ENCODE measurements at places on chromosomes 7 and 10.

DNA sequence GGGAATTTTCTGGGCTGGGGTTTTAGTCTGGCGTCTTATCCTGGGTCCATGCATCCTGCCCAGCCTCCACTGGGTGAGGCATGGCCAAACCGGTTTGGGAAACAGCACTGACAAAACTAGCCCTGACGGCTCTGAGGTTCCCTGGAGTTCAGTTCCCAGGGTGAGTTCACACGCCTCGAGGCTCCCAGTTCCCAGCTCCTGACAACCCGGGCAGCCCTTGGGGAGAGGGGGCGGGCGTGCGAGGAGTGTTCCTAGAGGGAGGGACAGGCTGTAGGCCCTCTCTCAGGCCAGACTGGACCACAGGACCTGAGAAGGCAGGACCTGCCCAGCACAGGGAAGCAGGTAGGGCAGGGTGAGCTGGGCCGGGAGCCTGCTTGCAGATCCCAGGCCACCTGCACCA lies 82.3 kb upstream of the PPIF start:
- no peak for DNase-seq

DNA sequence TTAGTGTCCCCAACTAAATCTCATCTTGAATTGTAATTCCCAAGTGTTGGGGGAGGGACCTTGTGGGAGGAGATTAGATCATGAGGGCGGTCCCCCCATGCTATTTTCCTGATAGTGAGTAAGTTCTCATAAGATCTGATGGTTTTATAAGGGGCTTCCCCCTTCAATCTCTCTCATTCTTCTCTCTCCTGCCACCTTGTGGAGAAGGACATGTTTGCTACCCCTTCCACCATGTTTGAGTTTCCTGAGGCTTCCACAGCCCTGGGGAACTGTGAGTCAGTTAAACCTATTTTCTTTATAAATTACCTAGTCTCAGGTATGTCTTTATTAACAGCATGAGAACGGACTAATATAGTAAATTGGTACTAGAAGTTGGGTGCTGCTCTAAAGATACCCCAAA lies 365.6 kb downstream of the ANKRD7 start:
- DNase-seq = no peak

DNA sequence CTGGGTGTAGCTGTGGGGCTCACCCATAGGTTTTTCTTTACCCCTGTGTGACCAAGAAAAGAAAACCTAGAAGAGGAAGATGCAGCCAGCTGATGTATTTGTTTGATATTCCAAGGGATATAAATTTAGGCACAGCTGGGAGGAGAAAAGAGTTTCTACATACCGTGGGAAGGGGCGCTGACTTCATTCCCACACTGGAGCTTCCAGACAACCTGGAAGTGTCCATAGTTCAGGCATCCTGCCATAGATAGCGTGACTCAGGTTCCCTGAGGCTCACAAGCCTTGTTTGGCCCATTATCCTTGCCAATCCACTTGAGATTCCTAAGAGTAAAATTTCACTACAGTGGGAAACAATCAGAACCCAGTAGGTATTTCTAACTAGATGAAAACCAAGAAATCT lies 371.7 kb upstream of the NRP1 start:
- no peak for DNase-seq

- no peak for DNase-seq
These were observed 96.3 kb downstream of the GNAT3 start for GRCh38 chr7:80415522-80415921.

DNA sequence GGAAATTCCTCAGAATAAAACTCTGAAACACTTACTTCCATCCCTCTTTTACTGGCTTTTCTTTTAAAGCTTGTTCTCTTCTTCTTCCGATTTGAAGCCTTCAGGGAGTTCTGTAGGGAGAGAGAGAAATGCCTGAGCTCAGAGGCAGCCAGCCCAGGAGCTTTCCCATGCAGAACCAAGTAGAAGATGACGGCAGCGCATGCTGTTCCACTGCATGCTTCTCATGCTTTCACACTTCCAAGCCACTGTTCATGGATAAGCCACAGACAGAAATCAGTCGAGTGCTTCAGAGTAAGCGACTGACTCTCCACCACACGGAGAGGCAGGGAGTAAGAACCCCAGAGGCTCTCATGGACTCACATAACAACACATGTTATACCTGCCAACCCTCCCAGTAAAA lies 237.3 kb downstream of the DGKI start:
- DNase-seq = no peak

DNA sequence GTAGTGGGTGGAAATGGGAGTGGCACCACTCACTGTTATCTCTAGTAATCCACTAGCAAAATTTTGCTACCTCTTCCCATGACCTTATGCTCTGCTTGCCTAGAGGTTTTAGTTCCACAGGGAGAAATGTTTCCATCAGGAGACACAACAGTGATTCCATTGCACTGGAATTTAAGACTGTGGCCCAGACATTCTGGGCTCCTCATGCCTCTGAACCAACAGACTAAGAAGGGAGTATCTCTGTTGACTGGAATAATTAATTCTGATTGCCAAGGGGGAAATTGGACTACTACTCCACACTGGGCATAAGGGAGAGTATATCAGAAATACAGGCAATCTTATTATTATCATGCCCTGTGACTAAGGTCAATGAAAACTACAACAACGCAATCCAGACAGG lies 16.2 kb upstream of the BRAF start:
- no peak for DNase-seq

GRCh38 chr7:35900651-35901050 lies 99.8 kb downstream of the SEPTIN7 start:
- DNase-seq = no peak

DNA sequence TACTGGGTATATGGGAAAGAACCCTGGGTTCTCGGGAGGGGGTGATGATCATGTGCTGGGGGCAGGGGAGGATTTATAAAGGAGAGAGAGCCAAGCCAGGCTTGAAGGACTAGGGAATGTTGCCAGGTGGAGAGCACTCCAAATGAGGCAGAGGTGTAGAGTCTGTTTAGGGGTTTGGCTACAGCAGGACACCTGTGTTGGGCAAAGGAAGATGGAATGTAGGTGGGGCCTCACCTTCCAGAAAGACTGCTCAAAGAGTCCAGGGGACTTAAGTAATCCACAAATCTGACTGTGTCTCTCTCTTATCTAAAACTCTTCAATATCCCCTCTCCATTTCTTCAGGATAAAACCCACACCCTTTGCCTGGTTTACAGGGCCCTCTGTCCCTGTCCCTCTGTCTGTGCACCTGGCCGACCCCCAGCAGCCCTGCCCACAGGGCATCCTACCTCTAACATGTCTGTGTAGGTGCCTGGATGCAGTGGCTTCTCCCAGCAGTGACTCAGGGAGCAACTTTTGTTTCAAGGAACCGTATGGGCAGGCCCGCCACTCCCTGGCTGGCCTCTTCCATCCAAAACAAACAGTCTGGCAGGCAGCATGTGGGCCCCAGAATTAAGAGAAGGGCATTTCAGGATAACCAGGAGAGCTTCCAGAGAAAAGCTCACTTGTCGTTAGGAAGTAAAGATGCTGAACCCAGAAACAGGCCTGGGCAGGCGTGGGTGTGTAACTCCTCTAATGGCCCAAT lies 10.6 kb upstream of the PLEKHA1 start:
- no peak for DNase-seq

DNA sequence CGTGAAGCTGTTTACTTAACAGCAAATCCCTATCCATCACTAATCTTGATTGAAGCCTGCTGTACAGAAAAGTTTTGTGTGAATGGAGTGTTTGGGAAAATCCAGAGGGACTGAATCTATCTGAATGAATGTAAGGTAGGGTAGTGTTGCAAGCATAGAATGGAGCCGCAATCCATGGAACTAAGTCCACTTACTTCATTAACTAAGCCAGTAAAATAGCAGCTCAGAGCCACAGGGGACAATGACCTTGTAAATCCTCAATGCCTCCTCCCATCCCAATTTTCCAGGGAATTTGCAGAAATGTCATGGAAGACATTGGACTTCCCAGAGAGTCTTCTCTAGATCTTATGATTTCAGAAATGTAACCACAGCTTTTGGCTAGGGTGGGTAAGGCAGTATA lies 15.2 kb downstream of the TBATA start:
- DNase-seq = no peak

GRCh38 chr10:98778277-98778759 lies 331.6 kb upstream of the HPS1 start:
- no peak for DNase-seq

GRCh38 chr10:88886557-88886956 lies 6.5 kb downstream of the STAMBPL1 start:
- DNase-seq = no peak

DNA sequence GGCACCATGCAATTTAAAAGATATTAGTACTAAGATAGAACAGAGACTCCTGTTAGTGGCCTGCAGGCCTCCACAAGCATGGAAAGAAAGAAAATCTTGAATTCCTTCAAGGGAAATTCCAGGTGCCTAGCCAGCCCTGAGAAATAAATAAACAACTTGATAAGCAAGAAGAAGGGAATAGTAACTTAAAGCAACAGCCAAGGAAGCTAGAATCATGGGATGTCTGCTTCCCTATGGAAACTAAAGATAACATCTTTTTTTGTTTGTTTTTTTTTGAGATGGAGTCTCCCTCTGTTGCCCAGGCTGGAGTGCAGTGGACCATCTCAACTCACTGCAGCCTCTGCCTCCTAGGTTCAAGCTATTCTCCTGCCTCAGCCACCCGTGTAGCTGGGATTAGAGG lies 128.6 kb downstream of the SKIDA1 start:
- DNase-seq = no peak

- DNase-seq = no peak
These were observed 124.5 kb downstream of the MYOF start for GRCh38 chr10:93357680-93358079.

DNA sequence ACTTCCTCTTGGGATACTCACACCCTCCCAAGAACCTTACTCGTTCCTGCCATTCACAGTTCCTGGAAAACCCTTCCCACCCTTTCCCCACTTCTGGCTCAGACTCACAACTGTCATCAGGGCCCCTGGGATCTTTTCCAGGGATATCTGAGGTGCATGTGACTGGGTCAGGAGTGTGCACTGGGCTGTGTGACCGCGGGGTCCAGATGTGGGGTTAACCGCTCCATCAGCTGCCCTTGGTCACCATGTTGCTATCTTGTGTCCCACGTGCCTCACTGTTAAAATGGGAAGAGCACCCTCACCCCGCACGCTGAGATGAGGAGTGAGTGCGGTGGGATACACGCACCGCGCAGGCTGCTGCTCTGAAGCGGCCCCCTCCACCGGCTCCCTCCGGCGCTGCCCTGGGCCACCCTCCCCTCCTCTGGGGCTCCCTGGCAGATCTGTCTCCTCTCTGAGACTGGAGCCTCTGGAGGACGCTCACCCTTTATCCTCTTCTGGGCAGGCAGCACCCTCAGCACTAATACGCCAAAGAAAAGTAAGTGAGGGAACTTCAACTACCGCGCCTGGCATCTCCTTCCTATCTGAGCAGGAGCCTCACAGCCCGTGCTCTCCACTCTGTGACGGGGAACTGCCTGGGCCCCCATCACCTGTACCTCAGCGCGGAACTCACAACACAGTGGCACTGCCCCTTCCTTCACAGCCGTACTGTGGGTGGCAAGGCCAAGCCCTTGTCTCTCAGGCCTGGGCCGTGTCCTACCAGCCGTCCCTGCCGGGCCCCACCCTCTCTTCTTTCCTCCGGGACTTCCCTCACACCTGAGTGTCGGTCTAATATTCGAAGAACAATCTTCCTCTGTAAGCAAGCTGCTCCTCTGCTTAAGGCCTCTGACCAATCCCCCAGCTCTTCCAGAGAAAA lies 15.6 kb downstream of the COBL start:
- no peak for DNase-seq

DNA sequence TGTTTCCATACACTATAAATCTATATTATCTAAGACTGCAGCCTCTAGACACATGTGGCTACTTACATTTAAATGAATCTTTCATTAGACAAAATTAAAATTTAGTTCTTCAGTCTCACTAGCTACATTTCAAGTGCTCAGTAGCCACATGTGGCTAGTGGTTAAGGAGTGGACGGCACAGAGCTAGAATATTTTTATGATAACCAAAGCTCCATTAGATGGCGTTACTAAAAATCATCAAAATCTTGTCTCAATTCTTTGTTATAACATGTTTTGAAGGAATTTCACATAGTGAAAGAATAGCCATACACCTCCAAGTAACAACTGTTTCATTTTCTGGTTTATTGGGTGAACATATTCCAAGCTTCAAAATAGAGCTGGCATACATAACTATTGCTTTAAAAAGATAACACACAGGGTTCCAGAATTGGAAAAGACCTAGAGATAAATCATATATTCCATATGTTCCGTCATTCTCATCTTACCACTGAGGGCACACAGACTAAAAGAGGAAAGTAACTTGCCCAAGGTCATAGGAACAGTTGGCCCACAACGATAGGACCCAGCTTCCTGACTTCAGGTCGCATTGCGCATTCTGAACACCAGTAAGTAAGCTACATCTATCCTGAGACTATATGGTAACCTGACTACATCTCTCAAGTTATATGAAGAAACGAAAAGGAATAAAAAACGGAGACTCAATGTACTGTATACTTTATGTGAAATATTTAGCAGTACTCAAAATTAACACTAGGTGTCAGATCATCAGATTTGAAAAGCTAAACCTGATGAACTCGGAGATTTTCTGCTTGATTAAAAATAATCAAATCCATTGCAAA lies 66.6 kb downstream of the CAV1 start:
- no peak for DNase-seq

DNA sequence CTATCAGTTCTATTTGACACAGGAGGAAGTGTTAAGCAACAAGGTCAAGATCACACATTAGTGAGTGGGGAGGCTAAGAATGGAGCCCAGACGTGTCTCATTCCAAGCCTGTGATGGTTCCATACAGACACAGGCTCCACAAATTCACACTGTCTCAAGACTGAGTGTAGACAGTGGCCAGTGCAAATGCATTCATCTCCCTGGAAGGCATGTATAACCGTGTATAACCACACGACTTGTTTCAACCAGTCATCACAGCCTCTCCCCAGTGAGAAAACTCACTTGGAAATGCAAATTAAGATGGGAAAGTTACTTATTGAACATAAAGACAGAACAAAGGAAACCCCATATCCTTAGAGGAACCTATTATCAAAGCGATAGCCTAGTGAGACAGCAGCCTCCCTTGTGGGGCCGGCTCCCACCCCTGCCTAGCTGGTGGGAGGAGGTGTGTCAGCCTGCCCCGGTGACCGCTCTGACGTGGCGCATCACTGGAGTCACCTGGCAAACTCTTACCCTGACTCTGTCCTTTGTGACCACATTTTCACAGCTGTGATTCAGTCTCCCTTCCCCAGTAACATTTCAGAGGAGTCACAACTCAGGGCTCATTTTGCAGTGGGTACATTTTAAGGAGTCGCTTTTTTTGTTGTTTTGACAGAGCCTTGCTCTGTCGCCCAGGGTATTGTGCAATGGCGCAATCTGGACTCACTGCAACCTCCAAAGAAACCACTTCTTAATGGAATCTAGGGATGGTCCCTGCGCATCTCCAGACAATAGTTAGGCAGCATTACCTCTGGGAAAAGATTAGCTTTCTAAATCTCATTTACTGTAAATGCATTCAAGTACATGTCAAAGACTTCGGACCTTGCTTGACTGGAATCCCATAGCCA lies 126.6 kb upstream of the PARD3 start:
- DNase-seq = no peak

- no peak for DNase-seq
These were observed 76.8 kb downstream of the ADK start for GRCh38 chr10:74227697-74228424.

- DNase-seq = no peak
These were observed 4.8 kb upstream of the ADD3 start for GRCh38 chr10:110002801-110003523.

All from bone marrow (tissue), 2 donors.